ENCODE measurements at places on chromosomes 16 and 17.

DNA sequence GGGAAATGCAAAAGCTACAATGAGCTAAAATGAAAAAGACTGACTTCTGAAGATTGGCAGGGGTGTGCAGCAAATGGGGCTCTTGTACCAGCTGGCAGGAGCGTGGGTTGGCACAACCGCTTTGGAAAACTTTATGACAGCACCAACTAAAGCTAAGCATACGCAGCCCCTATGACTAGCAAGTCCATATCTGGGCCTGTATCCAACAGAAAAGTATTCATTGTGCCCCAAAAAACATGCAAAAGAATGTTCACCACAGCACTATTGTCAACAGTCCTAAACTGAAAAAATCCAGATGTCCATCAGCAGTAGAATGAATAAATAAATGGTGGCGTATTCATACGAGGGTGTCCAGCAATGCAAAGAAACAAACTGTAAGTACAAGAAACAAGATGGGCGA is 22.6 kb upstream of the ITGA3 start:
- no peak for DNase-seq

- no peak for DNase-seq
Observed at GRCh38 chr17:76076765-76077583, 2.0 kb upstream of the ZACN start.

DNA sequence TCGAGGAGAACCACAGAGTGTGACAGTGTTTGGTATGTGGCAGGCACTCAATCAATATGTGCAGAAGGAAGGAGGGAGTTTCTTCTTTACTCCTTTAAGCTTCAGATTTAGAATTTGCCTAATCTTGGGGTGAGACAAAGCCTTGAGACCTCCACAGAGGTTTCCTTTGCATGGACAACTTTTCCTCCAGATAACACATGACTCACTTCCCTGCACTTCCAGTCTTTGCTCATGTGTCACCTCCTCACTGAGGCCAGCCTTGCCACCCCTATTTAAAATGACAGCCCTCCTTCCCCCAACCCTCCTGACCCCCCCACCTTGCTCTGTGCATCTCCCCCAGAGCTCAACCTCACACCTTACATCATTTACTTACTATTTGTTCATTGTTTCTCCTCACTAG is 17.4 kb upstream of the NOS2 start:
- DNase-seq: no peak

- DNase-seq: no peak
Observed at GRCh38 chr17:57953219-57953618, 2.0 kb downstream of the CUEDC1 start.

DNA sequence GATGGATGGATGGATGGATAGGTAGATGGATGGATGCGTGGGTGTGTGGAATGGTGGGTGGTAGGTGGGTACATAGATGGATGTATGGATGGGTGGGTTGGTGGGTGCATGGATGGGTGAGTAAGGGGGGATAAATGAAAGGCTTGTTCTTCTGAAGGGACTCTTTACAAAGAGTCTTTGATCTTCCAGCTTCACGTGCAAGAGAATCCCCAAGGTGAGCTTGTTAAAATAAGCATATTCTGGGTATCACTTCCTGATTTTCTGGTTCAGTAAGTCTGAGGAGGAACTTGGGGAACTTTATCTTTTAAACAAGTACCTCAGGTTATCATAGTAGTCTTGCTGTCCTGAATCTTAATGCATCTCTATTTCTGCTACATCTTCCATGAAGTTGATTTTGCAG is 639.1 kb downstream of the MAF start:
- DNase-seq: no peak

DNA sequence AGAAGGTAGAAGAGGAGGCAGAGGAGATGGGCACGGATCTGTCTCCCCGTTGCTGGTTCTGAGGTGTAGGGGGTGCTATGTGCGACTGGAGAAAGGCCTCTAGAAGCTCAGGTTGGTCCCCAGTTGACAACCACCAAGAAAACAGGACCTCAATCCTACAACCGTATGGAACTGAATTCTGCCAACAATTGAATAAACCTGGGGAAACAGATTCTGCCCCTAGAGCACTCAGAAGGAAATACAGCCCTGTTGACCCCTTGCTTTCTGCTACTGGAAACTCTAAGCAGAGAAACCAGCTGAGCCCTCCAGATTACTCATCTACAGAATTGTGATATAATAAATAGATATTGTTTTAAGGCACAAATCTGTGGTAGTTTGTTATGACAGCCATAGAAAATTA is 313.0 kb upstream of the GOT2 start:
- DNase-seq: no peak
